ENCODE measurements at places on chromosomes 5 and 9.
A peak's percentile ranks its signal among the peaks of the same experiment; 100 is the strongest.

- no peaks in the 10 kb centered on the region for H3K27me3 ChIP-seq
- no peak overlapping the region for H3K4me3 ChIP-seq
- peaks cover 23% of the 10 kb centered on the region for H3K4me1 ChIP-seq
Observed at GRCh38 chr5:158589939-158590338, 509.8 kb downstream of the EBF1 start.

DNA sequence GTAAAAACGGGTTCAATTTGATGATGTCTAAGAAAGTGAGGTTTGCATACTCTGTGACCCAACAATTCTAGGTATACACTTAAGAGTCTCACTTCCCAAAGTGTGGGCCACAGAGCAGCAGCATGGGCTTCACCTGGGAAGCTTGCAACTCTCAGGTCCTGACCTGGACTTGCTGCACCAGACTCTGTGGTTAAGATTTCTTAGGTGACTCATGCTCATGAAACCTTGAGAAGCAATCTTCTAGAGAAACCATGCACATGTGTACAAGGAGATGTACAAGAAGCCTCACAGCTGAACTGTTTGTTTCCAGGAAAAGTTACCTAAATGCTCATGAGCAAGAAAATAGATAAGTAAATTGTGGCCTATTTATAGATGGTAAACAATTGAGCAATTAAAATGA, 30.0 kb downstream of the DNAJC21 start:
- H3K27ac ChIP-seq = peak overlapping the region; percentile 41
- no peaks in the 10 kb centered on the region for H3K27me3 ChIP-seq
- peaks cover 18% of the 10 kb centered on the region for H3K4me1 ChIP-seq
- H3K36me3 ChIP-seq = no peaks in the 10 kb centered on the region
- H3K4me3 ChIP-seq = no peak overlapping the region

GRCh38 chr5:14753947-14754346, 89.4 kb downstream of the OTULIN start:
- no peaks in the 10 kb centered on the region for H3K4me1 ChIP-seq
- H3K27me3 ChIP-seq = no peaks in the 10 kb centered on the region
- no peak for DNase-seq
- H3K4me3 ChIP-seq = no peak overlapping the region
- no peaks in the 10 kb centered on the region for H3K36me3 ChIP-seq

- H3K27ac ChIP-seq = no peak overlapping the region
- no peaks in the 10 kb centered on the region for H3K27me3 ChIP-seq
- no peaks in the 10 kb centered on the region for H3K4me1 ChIP-seq
Observed at GRCh38 chr9:14524873-14525515, 168.2 kb downstream of the ZDHHC21 start.

- H3K27ac ChIP-seq = no peak overlapping the region
- no peaks in the 10 kb centered on the region for H3K36me3 ChIP-seq
- no peaks in the 10 kb centered on the region for H3K4me1 ChIP-seq
- no peak for DNase-seq
- no peak overlapping the region for H3K4me3 ChIP-seq
Observed at GRCh38 chr5:97383996-97384395, 200.9 kb upstream of the RIOK2 start.

DNA sequence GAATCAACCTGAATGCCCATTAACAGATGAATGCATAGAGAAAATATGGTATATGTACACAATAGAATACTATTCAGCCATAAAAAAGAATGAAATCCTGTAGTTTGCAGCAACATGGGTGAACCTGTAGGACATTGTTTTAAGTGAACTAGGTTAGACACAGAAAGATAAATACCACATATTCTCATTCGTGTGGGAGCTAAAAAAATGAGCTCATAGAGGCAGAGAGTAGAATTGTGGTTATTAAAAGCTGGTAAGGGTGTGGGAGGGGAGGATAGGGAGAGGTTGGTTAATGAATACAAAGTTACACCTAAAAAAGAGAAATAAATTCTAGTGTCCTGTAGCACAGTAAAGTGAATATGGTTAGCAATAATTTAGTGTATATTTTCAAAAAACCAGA, 23.5 kb downstream of the PTTG1 start:
- no peaks in the 10 kb centered on the region for H3K36me3 ChIP-seq
- H3K27ac ChIP-seq = no peak overlapping the region
- DNase-seq = no peak
- H3K4me3 ChIP-seq = no peak overlapping the region
- H3K27me3 ChIP-seq = no peaks in the 10 kb centered on the region

GRCh38 chr5:80239680-80240367, 16.0 kb downstream of the SERINC5 start:
- H3K36me3 ChIP-seq = peaks cover 5% of the 10 kb centered on the region
- H3K27me3 ChIP-seq = no peaks in the 10 kb centered on the region
- DNase-seq = no peak

- H3K4me1 ChIP-seq = peaks cover 13% of the 10 kb centered on the region
- no peak overlapping the region for H3K4me3 ChIP-seq
Observed at GRCh38 chr5:134133995-134134541, 19.6 kb downstream of the TCF7 start.

DNA sequence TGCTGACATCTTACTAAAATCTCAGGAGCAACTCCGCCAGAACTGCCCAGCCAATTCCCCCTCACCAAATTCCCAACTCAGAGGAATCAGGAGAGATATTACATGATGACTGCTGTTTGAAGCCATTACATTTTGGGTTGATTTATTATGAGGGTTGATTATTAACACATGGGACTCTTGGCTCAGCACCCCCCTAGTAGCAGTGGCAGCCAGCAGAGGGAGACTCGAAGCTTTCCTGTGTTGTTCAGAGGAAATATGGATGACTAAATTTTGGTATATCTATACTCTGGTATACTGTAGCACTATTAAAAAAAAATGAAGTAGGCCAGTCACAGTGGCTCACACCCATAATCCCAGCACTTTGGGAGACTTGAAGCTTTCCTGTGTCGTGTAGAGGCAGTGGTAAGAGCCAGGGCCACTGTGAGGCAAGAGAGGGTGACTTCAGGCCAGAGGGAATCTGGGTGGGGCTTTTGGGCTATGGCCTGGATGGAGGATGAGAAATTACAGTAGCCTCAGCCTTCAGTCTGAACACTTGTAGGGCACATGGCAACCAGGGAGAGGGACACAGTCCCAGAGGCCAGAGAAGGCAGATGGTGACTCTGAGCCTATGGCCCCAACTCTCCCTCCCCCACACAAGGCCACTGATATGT, 111.4 kb downstream of the LHX2 start:
- DNase-seq = no peak
- no peaks in the 10 kb centered on the region for H3K27me3 ChIP-seq
- no peak overlapping the region for H3K27ac ChIP-seq
- H3K4me1 ChIP-seq = no peaks in the 10 kb centered on the region

GRCh38 chr9:31153250-31153840, 1231.1 kb upstream of the ACO1 start:
- no peaks in the 10 kb centered on the region for H3K27me3 ChIP-seq
- no peaks in the 10 kb centered on the region for H3K36me3 ChIP-seq
- H3K4me1 ChIP-seq = peaks cover 3% of the 10 kb centered on the region
- no peak overlapping the region for H3K4me3 ChIP-seq
- no peak overlapping the region for H3K27ac ChIP-seq
- peak; percentile 17 for DNase-seq

- no peak overlapping the region for H3K27ac ChIP-seq
- no peaks in the 10 kb centered on the region for H3K36me3 ChIP-seq
- DNase-seq = no peak
- H3K4me3 ChIP-seq = no peak overlapping the region
- no peaks in the 10 kb centered on the region for H3K4me1 ChIP-seq
- H3K27me3 ChIP-seq = no peaks in the 10 kb centered on the region
Observed at GRCh38 chr5:55021821-55022220, 2.2 kb upstream of the GZMK start.

DNA sequence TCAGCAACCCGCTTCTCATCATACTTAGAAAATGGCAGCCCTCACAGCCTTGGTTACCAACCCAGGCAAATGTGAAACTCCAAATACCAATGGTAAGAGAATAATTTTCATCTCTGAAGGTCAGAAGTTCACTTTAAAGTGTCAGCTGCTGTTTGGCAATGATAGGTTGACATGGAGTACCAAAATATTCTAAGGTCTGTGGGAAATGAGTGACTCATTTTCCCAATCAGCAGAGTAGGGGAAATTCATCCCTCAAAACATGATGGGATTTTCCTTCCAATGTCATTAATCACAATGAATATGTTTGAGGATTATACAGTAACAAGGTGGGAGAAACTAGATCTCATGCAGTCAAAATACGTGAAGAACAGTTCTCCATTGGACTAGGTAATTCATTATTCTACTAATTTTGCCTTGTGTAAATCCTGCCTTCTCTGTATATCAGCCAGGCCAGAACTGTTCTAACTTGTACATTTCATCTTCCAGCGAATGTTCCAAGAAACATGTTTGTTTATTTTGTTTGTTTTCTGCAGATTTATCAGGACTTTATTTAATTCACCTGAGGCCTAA, 53.1 kb upstream of the ERBIN start:
- no peaks in the 10 kb centered on the region for H3K36me3 ChIP-seq
- no peaks in the 10 kb centered on the region for H3K27me3 ChIP-seq
- no peak overlapping the region for H3K27ac ChIP-seq
- no peak overlapping the region for H3K4me3 ChIP-seq
- H3K4me1 ChIP-seq = no peaks in the 10 kb centered on the region

DNA sequence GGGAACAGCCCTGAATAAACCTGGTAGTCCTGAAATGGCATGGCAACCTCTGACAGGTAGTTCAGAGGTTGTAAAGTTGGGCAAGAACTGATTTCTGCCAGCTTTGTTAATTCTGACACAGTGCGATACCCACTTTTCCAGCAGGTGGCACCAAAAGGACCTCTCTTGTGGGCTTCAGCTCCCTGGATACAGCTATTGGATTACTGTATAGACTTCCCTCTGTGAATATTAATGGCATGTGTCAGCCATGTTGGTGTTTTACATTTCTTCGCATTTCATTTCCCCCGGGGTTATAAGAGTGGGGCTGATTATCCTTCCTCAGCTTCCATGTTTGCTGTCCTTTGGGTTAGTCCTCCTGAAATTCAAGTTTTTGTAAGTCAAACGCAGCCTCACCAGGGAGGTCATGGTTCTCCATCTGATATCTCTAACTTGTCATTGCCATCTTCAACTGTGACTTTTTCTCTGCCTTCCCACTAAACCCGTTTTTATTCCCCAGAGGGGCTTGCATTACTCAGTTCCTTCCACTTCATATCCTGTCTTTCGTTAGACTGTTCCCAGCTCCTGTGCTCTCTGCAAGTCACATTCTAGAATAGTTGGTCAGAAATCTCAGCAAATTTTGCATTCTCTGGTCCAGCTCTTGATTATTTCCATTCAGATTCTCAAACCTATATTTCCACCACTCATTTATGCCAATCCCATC, 135.6 kb downstream of the LIFR start:
- no peaks in the 10 kb centered on the region for H3K27me3 ChIP-seq
- no peaks in the 10 kb centered on the region for H3K4me1 ChIP-seq
- H3K27ac ChIP-seq = no peak overlapping the region
- H3K4me3 ChIP-seq = no peak overlapping the region
- H3K36me3 ChIP-seq = no peaks in the 10 kb centered on the region

DNA sequence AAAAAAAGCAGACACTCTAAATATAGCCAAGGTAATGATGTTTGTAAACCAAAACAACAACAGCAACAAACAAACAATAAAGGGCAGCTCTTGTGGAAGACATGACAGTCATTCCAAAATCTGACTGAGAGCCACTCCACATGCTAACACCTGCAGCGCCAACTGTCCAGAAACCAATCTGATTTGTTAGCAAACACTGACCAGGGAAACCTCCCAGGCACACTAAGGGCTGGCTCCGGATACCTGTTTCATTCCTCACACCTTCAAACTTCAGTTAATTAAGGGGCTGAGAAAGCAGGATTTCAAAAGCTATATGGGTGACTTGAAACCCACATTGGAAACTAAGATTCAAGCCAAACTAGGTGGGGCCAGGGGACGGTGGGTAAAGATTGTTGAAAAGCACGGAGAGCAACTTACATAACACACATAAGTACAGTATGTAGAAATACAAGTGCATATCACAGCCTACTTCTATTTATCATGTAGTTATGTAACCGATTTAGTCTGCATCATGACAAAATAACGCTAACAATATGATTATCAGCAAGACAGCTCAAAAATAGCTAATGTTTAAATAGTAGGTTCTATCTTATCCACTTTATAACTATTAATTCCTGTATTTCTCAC, 203.6 kb downstream of the SEMA5A start:
- H3K27me3 ChIP-seq = no peaks in the 10 kb centered on the region
- H3K4me3 ChIP-seq = no peak overlapping the region
- no peak overlapping the region for H3K27ac ChIP-seq
- no peak for DNase-seq

DNA sequence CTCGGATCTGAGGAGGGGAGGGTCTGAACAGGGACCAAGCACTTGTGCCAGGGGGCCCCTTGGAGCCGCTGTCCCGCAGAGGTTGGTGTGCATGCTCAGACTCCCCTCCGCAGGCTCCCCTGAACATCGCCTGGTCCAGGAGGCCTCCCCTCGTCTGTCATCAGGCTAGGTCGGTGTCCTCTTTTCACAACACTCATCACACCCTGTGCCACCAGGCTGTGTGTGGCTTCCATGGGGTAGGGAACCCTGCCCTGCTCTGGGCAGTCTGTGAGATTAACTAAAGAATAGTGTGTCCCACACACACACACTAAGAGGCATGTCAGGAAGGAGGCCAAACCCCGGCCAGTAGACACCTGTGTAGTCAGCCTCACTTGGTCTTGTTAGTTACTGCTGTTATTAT, 119.3 kb downstream of the C5orf15 start:
- no peaks in the 10 kb centered on the region for H3K27me3 ChIP-seq
- H3K4me3 ChIP-seq = no peak overlapping the region
- peaks cover 38% of the 10 kb centered on the region for H3K4me1 ChIP-seq
- no peak for DNase-seq

GRCh38 chr9:97689401-97690180, 7.5 kb downstream of the XPA start:
- no peak overlapping the region for H3K4me3 ChIP-seq
- no peaks in the 10 kb centered on the region for H3K27me3 ChIP-seq
- H3K27ac ChIP-seq = no peak overlapping the region
- no peak for DNase-seq
- peaks cover 2% of the 10 kb centered on the region for H3K36me3 ChIP-seq

DNA sequence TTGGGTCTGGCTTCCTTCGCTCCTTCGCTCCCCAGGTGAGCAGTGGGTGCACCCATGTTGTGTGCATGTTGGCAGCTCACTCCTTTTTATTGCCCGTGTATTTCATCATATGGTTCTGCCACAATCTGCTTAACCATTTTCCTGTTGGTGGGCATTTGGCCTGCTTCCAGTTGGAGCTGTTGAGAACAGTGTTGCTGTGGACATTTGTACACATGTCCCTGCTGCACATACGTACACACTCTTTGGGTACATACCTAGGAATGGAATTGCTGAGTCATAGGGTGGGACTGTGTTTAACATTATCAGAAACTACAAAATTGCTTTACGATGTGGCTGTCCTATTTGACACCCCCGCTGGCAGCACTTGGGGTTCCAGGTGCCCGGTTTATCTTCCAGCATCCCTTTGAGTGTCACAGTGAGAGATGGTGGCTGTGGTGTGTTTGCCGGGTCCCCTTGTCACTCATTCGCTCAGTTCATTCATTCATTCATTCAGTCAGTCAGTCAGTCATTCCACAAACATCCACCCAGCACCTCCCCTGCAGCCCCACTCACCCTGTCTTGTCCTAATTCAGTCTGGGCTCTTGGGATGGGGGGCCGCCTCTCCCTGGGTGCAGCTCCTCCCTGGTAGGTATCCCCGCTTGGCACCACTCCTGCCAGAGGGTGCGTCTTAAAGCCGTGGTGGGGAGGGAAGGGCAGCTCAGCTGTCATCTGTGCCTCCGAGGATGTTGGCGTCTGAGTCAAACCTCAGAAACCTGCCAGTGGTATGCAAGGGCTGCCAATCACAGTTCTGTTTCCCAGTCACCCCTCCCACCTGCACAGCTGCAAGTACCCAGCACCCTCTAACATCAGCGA, 7.9 kb upstream of the FIBCD1 start:
- DNase-seq = no peak
- H3K4me1 ChIP-seq = no peaks in the 10 kb centered on the region
- H3K4me3 ChIP-seq = no peak overlapping the region

Measured in MM.1S (cell line).